T-helper 22 cell (primary cell): ENCODE measurements at places on chromosomes 11 and 22.

- no peak for DNase-seq
These were observed 230.6 kb upstream of the PDGFD start for GRCh38 chr11:104394508-104394907.

DNA sequence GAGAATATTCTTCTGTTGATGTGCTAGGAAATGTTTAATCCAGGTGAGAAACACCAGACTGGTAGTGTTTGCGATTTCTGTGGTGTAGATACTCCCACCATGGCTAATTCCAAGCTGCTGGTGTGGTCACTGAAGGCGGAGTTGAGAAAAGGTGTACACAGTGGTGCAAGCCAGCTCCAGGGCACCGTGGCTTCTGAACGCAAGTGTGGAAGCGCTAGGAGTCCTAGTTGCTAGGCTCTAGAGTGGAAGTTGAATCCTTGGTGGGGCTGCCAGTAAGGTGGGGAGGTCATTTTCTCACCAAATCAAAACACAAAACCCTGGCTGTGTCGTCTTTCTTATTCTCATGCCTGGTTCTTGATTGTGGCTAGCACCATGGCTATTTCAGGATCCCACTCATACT, 61.6 kb downstream of the ZBTB16 start:
- DNase-seq = no peak

DNA sequence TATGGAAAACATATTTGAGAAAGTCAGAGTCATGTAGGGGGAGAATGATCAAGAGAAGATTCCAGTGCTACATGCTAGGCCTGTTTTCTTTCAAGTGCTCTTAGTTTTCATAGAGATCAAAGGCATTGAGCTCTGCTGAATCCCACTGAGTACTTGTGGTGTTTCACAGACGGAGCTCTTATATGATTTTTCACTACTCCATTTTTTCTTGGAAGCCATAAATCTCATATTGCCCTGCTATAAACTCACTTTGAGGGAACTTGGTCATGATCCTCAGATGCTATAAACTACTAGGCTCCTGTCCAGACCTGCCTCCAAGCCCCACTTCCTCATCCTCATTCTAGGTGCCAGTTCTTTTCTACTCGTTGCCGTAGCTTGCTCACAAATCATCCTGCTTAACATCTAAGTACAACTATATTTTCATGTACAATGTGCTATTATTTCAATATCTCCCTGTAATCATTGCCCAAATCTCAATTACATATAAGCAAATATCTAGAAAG, 180.8 kb upstream of the CCDC179 start:
- no peak for DNase-seq

- no peak for DNase-seq
These were observed 100.3 kb downstream of the TSPAN18 start for GRCh38 chr11:44826922-44827643.

DNA sequence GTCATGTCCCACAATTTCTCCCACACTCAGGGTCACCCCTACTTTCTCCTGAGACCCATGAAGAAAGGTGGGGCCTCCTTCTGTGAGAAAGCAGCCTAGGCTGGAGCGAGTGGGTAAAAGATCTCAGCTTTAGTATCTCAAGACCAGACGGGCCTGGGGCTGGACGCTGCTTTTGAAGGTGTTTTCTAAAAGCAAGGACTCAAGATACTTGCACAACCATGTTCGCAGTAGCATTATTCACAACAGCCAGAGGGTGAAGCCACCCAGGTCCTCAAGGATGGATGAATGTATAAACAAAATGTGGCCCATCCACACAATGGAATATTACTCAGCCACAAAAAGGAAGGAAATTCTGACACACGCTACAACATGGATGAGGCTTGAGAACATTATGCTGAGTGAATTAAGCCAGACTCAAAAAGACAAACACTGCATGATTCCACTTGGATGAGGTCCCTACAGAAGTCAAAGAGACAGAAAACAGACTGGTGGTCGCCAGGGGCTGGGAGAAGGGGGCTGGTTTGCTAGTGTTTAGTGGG, 10.6 kb downstream of the SHANK2 start:
- DNase-seq = no peak

- peak; percentile 34 for DNase-seq
These were observed at the start of gene PHETA2 for GRCh38 chr22:42074132-42074811. Gene PHETA2, plus strand, starts transcription at chr22:42074248. Its CDS starts 3,046 bp downstream, at chr22:42077294.

DNA sequence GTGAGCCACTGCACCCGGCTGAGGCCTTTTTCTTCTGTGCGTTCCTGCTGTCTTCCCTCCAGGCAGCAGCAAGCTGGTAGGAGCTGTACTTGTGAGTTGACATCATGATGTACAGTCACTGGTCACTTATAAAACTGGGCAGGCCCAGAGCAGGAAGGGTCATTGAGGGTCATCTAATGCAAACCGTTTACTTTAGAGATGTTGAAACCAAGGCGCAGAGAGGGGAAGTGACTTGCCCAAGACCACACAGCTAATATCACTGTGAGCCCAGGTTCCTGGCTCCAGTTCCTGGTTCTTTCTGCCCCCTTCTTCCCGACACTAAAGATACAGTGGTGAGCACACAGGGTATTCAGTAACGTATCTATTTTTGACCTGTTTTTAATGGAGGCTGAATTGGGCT, 27.3 kb downstream of the PTPRJ start:
- no peak for DNase-seq

GRCh38 chr11:19929655-19930054, 217.0 kb downstream of the NAV2 start:
- DNase-seq = no peak

GRCh38 chr11:63635762-63636465, 21.7 kb upstream of the PLAAT3 start:
- DNase-seq = peak; percentile 23

DNA sequence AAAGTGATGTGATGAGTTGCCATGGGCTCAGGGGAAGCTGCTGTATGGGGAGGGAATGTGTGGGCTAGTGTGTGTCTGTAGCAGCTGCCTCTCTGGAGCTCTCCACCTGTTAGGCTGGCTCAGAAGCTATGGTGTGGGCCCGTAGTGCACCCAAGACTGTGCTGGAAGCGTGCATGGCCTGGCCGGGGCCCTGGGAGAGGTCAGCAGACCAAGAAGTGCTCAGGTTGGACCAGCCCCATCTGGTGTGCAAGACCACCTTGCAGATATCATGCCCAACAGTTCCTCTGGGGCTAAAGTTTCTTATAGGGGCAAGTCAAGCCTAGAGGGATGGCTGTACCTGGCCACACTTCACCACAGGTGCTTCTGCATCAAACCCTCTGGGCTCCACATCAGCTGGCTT, 274.4 kb upstream of the CCDC179 start:
- no peak for DNase-seq

DNA sequence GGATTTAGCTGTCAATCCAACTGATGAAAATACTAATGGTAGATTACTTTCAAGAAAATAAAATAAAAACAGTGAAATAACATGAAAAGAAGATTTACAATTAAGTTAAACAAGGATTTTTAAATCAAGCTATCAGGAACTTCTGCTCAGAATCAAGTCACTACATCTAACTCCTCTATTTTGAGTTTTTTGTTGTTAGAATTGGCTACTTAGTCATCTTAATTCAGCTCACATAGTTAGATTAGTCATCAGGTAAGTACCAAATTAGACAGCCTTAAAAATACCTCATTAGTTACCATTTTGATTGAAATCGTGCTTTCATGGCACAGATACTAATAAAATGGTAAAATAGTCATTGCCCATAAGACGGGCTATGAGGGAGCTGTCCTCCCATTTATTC, 35.8 kb downstream of the BTG4 start:
- DNase-seq = no peak

- DNase-seq = no peak
These were observed 102.5 kb downstream of the ATXN10 start for GRCh38 chr22:45774001-45774670.

GRCh38 chr11:34926831-34927132, 10.4 kb downstream of the PDHX start:
- no peak for DNase-seq

- DNase-seq = no peak
These were observed 4.2 kb downstream of the VPS26B start for GRCh38 chr11:134228625-134229024.

DNA sequence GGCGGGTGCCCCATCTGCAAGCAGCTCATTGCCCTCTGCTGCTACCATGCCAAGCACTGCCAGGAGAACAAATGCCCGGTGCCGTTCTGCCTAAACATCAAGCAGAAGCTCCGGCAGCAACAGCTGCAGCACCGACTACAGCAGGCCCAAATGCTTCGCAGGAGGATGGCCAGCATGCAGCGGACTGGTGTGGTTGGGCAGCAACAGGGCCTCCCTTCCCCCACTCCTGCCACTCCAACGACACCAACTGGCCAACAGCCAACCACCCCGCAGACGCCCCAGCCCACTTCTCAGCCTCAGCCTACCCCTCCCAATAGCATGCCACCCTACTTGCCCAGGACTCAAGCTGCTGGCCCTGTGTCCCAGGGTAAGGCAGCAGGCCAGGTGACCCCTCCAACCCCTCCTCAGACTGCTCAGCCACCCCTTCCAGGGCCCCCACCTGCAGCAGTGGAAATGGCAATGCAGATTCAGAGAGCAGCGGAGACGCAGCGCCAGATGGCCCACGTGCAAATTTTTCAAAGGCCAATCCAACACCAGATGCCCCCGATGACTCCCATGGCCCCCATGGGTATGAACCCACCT, 28.0 kb upstream of the L3MBTL2 start:
- DNase-seq = no peak

DNA sequence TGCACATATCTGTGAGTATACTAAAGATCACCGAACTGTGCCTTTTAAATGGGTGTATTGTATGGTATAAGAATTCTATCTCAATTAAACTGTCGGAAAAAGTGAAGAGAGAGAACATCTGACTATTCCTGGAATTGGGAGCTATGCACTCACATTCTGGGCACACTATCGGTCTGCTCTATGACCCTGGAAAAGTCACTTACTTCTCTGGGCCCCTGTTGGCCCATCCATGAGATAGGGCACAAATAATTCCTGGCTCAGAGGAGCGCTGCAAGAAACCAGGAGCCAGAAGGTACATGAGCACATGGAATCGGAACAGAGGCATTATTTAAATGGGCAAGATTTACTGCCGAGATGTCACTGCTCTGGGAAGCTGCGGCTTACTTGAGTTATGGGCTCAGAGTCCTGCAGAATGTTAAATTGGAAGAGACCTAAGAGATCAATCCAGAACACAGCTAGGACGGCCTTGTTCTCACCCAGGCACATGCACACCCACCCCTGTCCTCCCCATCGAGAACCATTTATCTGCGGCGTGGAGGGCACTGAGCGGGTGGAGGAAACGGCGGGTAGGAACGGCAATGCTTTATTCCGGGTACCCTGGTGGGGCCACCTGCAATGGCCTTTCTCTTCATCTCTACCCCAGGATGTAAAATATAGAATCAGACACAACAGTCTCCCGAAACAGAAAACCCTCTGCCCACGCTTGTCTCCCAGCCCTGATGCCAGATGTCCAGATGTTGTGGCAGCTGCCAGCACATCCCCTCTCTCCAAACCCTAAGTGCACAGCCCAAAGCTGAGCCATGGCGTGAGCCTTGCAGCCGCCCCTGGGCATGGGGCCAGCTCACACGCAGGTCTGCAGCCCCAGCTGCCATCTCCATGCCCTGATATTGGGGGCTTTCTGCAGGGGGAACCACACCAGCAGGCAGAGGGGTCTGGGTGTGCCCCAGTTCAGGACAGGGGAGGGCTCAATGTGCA, 142.4 kb downstream of the DSCAML1 start:
- no peak for DNase-seq

- no peak for DNase-seq
These were observed 174.4 kb upstream of the NARS2 start for GRCh38 chr11:78748918-78749690.

DNA sequence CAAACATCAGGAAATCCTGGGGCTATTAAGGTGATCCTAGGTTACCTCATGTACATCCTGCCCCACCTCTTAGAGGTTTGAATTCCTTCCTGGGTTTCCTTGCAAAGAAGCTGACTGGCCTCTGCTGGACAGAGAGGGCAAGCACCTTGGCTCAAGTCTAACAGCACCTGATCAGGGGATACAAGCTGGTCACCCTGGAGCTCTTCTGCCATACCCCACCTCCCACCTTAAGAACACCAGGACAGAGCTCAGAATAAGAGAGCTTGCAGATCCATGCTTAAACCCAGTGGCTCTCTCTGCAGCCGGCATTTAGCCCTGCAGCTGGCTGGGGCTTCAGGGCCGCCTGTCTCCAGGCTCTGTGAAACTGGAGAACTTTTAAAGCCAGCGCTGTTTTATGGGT, 386.6 kb upstream of the NARS2 start:
- DNase-seq = no peak

- no peak for DNase-seq
These were observed 7.9 kb upstream of the ETS1 start for GRCh38 chr11:128595221-128595620.

GRCh38 chr11:75315439-75315805, 36.0 kb downstream of the ARRB1 start:
- DNase-seq = no peak

GRCh38 chr11:132595246-132595645, 937.1 kb downstream of the OPCML start:
- no peak for DNase-seq

- DNase-seq = no peak
These were observed 21.5 kb upstream of the CABP2 start for GRCh38 chr11:67544616-67545242.

GRCh38 chr11:86547727-86548126, 124.7 kb downstream of the ME3 start:
- DNase-seq = no peak

DNA sequence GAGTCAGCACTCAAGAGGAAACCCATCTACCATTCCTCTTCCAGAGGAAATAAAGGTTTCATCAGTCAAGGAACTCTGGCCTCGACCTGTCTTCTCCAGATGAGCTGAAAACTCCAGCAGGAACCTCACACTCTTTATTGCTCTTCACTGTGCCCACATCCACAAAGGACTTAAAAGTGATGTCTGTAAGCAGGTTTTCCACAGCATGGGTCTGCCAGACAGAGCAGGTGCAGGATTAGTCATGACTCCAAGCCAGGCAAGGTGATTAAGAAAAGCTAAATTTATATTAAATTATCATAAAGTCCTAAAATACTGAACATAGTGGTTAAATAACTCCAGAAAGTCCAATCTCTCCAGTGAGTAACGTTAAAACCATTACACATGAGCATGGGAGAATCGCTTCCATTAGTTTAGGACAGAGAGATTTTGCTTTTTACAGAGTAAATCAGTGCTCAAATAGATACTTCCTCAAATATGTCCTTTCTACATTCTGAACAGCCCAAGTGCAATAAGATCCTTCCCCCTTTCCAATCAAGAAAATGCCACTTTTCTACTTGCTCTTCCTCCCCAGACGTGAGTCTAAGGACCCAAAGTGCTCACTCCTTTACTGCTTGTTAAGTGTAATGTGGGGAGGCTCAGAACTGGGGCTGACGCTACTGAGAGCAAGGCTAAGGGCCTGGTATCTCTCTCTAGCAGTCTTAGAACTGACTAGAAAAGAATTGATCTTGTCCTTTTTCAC, 10.7 kb upstream of the CKAP5 start:
- DNase-seq = no peak
